ENCODE measurements at places on chromosomes 6 and 20. TPM values are rescaled to one million over a fixed set of nuclear protein-coding genes. Genes with fewer than 3 reads are reported as not detected.

Gene FGD2
- total RNA-seq = not detected

Gene RIPPLY2
- total RNA-seq = not detected

Gene SNX21
- 14.1 TPM for total RNA-seq

Gene SLC13A3
- total RNA-seq = 0.39 TPM

GRCh38 chr6:170233286-170234205, 57.3 kb downstream of the DLL1 start:
- H3K4me1 ChIP-seq = no peaks in the 10 kb centered on the region
- H3K27ac ChIP-seq = no peak overlapping the region
- DNase-seq = no peak
- H3K4me3 ChIP-seq = no peak overlapping the region
- H3K36me3 ChIP-seq = no peaks in the 10 kb centered on the region
- no peaks in the 10 kb centered on the region for H3K27me3 ChIP-seq

GRCh38 chr20:52590100-52590499, 382.1 kb upstream of the TSHZ2 start:
- H3K27ac ChIP-seq = no peak overlapping the region
- no peak overlapping the region for H3K4me3 ChIP-seq
- no peaks in the 10 kb centered on the region for H3K4me1 ChIP-seq
- no peak for DNase-seq

DNA sequence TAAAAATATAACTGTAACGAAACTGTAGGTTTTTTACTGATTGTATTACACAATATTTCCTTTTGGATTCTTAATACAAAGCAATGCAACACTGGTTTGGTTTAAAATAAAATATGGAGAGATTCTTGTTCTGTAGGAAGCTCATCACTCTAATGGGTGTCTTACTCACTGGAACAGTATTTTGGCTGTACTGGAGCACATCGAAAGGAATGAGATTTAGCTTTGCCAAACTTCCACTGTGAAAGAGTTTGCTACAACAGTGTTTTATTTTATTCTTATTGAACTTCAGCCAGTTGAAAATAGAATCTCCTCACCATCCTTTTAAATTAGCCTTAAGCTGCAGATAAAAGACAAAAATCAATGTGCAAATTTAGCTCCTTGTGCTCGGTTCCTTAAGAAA, 230.7 kb upstream of the QKI start:
- no peaks in the 10 kb centered on the region for H3K27me3 ChIP-seq
- H3K4me3 ChIP-seq = no peak overlapping the region
- H3K4me1 ChIP-seq = peaks cover 6% of the 10 kb centered on the region
- DNase-seq = no peak

DNA sequence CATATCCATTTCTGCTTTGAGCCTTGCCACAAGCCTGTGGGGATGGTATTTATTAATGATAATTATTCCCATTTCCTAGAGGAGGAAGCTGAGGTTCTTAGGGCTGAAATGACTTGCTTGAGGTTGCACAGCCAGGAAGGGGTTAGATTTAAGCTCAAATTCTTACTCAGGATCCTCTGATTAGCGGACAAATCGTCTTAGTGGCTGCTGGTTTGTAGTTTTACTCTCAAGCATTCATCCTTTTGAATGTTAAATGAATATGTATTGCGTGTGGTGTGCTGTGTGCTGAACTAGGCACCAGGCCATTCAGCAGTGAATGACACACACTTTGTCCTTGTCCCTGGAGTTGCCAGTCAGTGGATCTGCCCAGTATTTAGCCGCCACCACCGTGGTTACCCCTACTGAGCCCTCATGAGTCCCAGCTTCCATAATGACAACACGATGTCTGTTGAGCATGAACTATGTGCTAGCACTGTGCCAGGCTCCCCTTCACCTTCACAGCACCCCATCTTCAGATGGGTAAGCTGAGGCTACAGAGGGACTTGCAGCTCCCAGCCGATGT, 10.0 kb downstream of the PACSIN1 start:
- H3K27me3 ChIP-seq = no peaks in the 10 kb centered on the region
- H3K4me1 ChIP-seq = no peaks in the 10 kb centered on the region
- no peak overlapping the region for H3K4me3 ChIP-seq
- no peak for DNase-seq
- no peak overlapping the region for H3K27ac ChIP-seq

DNA sequence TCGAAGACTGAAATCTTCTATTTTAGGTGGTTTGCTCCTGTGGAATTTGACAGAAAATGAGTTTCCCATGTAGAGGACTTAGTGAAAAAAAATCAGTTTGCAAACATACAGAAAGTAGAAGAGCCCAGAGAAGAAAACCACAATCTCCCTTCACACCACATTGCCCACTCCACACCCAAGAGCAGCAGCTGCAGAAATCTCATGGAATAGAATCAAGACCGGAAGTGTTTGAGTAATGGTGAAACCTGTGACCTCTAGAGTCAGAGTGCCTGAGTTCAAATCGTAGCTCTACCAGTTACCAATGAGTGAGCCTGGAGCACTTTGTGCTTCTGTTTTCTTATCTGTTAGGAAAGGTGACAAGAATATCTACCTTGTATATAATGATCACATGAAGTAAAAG, 4.6 kb downstream of the SIRPG start:
- no peak for DNase-seq
- H3K36me3 ChIP-seq = no peaks in the 10 kb centered on the region
- no peak overlapping the region for H3K27ac ChIP-seq

DNA sequence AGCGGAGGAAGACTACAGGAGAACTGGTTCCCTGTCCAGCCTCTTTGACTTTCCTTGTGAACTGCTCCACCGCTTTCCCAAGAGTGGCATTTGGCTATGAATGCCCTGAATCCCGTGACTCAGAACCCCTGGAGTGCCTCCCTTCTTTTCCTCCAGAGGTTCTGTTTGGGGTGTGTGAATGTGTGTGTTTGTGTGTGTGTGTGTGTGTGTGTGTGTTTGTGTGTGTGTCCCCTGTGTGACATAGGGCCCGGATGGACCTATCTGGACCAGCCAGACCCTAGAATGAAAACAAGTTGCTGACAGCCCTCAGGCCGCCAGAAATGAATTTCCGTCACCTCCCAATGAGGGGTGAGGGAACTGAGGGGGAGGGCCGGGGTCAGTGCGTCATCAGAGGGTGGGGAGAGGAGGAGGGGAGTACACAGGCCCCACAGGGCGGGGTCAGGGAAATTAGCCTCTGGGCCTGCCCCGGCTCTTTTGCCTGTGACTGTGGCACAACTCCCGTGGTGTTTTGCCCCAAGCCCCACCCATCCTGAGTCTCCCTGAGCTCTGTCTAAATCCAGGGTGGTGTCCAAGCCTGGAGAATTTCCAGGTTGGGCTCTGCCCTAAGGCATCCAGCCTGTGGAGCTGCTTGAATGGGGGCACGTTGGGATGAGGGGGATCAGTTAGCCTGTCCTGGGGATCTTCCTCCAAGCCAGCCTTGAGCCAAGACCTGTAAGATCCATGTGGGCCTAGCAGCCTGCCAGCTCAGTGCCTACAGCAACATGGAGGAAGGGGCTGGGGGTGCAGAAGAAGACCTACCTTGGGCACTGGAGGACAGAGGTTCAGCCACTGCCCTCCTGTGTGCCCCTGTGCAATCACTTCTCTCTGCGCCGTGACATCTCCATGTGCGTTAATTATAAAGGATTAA, 15.2 kb upstream of the MRPS18A start:
- no peaks in the 10 kb centered on the region for H3K27me3 ChIP-seq
- DNase-seq = peak; percentile 80
- H3K4me3 ChIP-seq = no peak overlapping the region
- no peak overlapping the region for H3K27ac ChIP-seq

DNA sequence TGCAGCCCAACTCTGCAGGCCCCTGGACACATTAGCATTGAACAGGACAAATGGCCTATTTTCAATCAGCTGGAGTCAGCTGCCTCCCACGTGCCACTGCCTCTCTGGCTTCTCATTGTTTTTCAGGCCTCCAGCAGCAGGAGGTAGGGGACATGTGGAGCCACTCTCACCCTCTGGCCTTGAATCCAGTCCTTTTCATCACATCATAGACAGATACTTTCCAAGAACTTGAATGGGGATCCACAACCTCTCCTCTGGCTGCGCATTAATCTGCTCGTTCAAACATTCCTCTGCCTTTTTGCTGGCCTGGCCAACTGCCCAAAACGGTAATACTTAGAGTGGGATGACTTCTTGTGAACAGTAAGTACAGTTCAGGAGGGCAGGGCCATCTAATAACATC, 592.3 kb downstream of the PKHD1 start:
- H3K36me3 ChIP-seq = no peaks in the 10 kb centered on the region
- no peak overlapping the region for H3K4me3 ChIP-seq
- DNase-seq = no peak
- H3K27me3 ChIP-seq = no peaks in the 10 kb centered on the region
- H3K27ac ChIP-seq = no peak overlapping the region

GRCh38 chr6:7324520-7324919, 11.5 kb upstream of the SSR1 start:
- no peak overlapping the region for H3K4me3 ChIP-seq
- H3K27ac ChIP-seq = no peak overlapping the region
- H3K27me3 ChIP-seq = no peaks in the 10 kb centered on the region

- H3K27ac ChIP-seq = peak overlapping the region; percentile 77
- H3K36me3 ChIP-seq = no peaks in the 10 kb centered on the region
- no peak overlapping the region for H3K4me3 ChIP-seq
- H3K4me1 ChIP-seq = peaks cover 53% of the 10 kb centered on the region
- DNase-seq = peak; percentile 63
Observed at GRCh38 chr20:47466704-47467459, 34.8 kb upstream of the NCOA3 start.

GRCh38 chr6:11654876-11655275, 117.3 kb downstream of the TMEM170B start:
- peaks cover 32% of the 10 kb centered on the region for H3K4me1 ChIP-seq
- no peak overlapping the region for H3K4me3 ChIP-seq
- H3K27ac ChIP-seq = peak overlapping the region; percentile 42
- no peaks in the 10 kb centered on the region for H3K36me3 ChIP-seq
- no peaks in the 10 kb centered on the region for H3K27me3 ChIP-seq
- no peak for DNase-seq

- H3K4me3 ChIP-seq = no peak overlapping the region
- no peaks in the 10 kb centered on the region for H3K36me3 ChIP-seq
- H3K4me1 ChIP-seq = no peaks in the 10 kb centered on the region
- no peaks in the 10 kb centered on the region for H3K27me3 ChIP-seq
Observed at GRCh38 chr6:127589135-127589534, 12.2 kb downstream of the C6orf58 start.

DNA sequence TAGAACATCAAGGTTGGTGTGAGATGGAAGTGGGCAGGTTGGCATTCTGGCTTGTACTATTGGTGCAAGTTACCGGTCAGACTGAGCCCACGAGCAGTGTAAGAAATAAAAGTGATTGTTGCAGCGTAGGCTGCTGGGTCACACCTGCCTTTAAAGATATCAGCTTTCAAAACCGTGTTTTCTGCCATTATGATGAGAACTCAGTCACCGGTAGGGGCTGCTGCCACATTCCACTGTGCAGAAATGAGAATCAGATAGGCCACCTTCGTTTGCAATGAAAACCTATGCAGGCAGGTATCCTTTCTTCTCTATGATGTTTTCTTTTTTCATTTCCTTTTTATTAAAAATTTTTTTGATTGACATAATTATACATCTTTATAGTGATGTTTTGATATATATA, 168.5 kb downstream of the MYLK4 start:
- H3K27ac ChIP-seq = no peak overlapping the region
- H3K4me1 ChIP-seq = peaks cover 18% of the 10 kb centered on the region
- no peaks in the 10 kb centered on the region for H3K36me3 ChIP-seq

DNA sequence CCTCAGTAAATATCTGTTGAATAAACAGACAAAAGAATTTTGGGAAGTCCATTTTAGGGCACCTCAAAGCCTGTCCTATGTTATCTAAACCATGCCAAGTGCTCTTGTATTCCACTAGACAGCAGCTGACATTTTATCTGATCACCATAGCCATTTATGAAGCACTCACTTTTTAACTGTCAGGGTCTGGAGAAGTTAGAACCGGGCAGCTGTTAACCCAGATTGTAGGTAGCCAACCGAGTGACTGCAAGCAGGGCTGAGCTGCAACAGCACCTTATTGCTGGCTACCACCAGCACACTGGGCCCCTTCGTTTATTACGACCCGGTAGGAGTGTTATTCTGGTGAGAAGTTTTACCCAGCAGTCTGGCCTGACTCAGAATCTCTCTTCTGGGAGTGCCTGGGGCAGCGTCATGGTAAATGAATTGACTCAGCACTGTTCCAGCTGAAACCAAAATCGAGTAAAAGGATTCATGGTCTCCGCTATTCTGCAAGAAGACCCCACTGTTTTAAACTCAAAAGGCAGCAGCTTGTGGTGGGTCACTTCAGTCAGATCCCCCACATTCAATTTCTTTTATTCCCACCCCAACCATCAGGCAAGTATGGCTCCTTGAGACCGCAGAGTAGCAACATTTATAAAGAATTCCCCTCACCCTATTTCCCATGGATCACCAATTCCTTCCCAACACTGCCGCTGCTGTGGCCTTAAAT, 1.7 kb downstream of the UBE2V1 start:
- H3K4me1 ChIP-seq = peaks cover 66% of the 10 kb centered on the region
- H3K4me3 ChIP-seq = peak overlapping the region; percentile 83
- 0 out of 2 replicates have a peak, but pooled peaks cover 2% of the 10 kb centered on the region for H3K36me3 ChIP-seq
- DNase-seq = peak; percentile 41

DNA sequence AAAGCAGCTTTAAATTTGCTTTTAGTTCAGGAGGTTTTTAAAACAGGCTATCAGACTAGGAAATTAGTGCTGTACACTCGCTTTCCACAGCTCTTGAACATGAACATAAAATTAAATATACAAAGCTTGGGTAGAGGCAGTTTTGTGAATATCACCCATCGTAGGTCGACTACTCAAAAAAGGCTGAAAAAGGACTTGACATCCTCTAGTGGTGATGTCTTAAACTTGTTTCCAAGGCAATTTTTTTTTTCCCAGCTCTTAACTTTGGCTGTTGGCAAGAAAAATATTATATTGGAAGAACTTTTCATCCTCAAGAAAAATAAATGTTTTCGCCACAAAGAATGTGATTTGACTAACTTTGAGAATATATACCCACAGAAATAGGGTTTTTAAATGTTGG, 2.9 kb downstream of the MAP7 start:
- no peak for DNase-seq
- no peaks in the 10 kb centered on the region for H3K27me3 ChIP-seq
- H3K36me3 ChIP-seq = no peaks in the 10 kb centered on the region
- H3K4me1 ChIP-seq = peaks cover 8% of the 10 kb centered on the region
- no peak overlapping the region for H3K4me3 ChIP-seq
- H3K27ac ChIP-seq = no peak overlapping the region

All from Caco-2 (cell line).